ENCODE measurements at places on chromosomes 16 and 17.

DNA sequence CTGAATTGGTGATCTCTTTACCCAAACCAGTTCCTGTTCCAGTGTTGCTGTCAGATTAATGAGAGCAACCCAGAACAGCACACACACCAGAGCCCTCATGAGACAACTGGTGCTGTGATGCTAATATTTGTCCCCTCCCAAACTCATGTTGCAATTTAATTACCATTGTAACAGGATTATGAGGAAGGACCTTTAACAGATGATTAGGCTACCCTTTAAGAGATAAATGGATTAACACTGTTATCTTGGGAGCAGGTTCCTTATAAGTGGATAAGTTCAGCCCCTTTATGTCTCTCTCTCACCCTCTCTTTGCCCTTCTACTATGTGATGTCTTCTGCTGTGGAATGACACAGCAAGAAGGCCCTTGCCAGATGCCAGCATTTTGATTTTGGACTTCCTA lies 1.1 kb upstream of the CCDC182 start:
- no peak for DNase-seq

DNA sequence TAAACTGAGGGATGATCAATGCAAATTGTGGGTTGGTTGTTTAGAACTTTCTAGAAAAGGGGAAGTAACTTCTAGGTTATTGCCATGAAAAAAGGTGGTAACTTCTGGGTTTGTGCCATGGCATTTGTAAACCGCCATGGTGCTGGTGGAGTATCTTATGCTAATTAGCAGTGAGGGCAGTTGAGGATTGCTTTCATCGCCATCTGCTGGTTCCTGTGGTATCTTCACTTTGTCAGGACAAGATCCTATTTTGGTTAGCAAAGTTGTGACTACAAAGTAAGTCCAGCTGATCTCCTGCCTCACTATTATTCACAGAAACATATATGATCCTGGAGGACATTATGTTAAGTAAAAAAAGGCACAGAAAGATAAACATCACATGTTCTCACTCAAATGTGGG lies 1332.3 kb downstream of the CDH11 start:
- DNase-seq, result no peak

- no peak for DNase-seq
Measured at GRCh38 chr17:27535975-27536374, 79.7 kb downstream of the KSR1 start.

- no peak for DNase-seq
Measured at GRCh38 chr17:51954232-51954765, 204.2 kb downstream of the CA10 start.

DNA sequence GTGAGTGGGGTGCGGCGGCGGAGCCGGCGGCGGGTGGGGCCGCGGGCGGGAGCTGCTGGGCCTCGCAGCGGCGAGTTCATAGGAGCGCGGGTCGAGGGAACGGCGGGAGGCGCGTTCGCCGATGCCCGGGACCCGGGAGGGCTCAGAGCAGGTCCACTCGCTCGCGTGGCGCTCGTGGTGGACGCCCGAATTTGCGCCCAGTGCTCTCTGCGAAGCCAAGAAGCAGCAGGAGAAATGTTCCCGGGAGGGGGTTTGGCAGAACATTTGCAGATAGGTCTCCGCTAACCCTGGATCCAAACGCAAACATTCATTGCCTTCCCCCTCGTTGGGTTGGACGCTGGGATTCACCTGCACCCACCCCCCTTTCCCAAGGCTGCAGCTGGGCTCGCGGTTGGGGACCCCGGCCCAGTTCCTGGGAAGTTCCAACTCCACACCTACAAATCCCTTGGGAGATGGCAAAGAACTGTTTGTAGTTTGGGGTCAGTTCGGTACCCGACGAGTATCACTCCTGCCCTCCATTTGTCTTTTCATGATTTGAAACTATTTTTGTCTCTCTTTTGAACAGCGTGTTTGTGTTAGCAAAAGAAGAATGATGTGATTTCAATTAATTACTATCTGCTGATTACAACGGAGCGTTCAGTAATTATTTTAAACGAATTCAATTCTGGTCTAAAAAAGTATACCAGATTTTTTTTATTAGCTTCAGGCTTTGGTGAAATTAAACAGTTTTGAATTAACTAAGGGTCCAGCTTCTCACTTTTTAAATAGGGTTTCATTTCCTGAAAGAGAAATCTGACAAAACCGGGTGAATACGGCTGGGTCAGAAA lies 2.3 kb downstream of the NTN1 start:
- no peak for DNase-seq

DNA sequence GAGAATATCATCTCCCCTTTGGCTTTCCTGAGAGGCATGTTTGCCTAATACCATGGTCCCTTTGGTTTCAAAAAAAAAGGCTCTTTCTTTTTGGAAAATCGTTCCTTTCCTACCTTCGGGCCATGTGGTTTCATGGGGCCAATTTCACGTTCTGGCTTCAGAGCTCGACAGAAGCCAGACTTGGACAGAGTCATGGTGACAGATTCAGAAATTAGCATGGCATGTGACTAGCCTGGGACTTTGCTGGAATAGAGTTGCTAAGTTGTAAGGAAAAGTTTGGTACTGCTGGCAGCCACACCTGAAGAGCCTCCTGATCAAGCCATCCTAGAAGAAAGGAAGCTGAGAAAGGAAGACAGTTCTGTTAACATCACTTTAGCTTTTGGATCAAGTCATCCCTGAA lies 2.4 kb upstream of the VWA3A start:
- DNase-seq, result no peak

GRCh38 chr17:14942526-14943190 lies 322.5 kb downstream of the PMP22 start:
- no peak for DNase-seq

DNA sequence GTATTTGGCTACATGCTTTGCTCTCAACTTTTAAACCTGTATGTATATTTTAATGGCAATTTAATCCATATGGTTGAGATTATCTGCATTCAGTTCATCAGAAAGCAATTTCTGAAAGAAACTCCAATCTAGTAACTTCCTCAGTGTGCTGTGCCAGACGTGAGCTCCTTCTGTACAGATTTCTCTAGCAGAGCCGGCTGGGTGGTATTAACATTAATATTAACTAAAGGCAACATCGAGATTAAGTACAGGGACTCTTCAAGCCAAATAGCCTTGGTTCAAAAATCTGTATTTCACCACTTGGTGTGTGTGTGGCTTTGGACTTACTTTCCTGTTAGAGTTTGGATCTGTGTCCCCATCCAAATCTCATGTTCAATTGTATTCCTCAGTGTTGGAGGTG lies 55.5 kb upstream of the NUDT7 start:
- DNase-seq, result no peak

GRCh38 chr17:1566505-1567199 lies 4.1 kb upstream of the PITPNA start:
- DNase-seq, result no peak

- DNase-seq, result no peak
Measured at GRCh38 chr16:66275775-66276428, 90.6 kb upstream of the CDH5 start.
